Stomach (tissue), 19 donors: ENCODE measurements at places on chromosomes 16 and 17. TPM values are rescaled to one million over a fixed set of nuclear protein-coding genes. Genes with fewer than 3 reads are reported as not detected.

DNA sequence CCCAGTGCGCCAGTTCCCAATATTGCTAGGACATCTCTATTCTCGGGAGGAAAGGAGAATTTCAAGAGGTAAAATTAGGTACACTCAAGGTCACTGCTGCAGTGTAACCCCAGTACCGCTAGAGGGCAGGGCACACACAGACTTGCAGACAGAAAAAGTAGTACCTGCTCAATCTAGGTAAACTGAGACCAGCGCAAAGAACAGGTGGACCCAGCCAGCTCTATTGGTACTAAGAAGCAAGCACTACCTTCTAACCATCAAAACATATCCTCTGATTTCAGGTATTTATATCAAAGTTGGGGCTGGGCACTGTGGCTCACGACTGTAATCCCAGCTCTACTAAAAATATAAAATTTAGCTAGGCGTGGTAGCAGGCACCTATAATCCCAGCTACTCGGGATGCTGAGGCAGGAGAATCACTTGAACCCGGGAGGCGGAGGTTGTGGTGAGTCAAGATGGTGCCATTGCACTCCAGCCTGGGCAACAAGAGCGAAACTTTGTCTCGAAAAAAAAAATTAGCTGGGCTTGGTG is 3.6 kb upstream of the WDR81 start:
- H3K27me3 ChIP-seq, result no peaks in the 10 kb centered on the region
- H3K27ac ChIP-seq, result peak overlapping the region; percentile 17
- peaks cover 1% of the 10 kb centered on the region for H3K36me3 ChIP-seq
- DNase-seq, result peak; percentile 82
- peaks cover 54% of the 10 kb centered on the region for H3K4me1 ChIP-seq

DNA sequence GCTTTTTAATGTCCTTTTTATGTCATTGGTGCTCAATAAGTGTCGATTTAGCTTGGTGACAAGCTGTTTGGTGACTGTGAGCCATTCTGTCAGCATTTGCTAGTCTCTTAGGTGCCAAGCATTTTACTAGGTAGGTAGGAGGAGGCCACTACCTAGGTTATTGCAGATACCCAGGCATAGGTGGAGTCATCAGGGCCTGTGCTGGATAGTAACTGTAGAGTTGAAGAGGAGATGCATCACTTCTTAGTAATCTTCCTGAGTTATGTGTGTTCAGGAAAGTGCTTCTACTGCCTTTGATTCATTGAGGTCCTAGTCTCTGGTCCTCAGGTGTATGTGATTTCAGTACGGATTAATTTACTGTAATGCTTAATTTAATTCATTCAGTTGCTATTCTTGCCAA is 17.7 kb downstream of the USP10 start:
- no peak for DNase-seq
- no peaks in the 10 kb centered on the region for H3K27me3 ChIP-seq
- H3K36me3 ChIP-seq, result no peaks in the 10 kb centered on the region
- peaks cover 61% of the 10 kb centered on the region for H3K4me1 ChIP-seq

ADAP2 gene
- 8.8 TPM for total RNA-seq

CDH5 gene
- 25.4 TPM for total RNA-seq

- DNase-seq, result no peak
- no peaks in the 10 kb centered on the region for H3K4me1 ChIP-seq
- H3K36me3 ChIP-seq, result no peaks in the 10 kb centered on the region
- H3K27me3 ChIP-seq, result no peaks in the 10 kb centered on the region
These were observed 957.1 kb upstream of the RBFOX1 start for GRCh38 chr16:6375465-6376075.

DOC2A gene
- total RNA-seq, result 0.72 TPM

DNA sequence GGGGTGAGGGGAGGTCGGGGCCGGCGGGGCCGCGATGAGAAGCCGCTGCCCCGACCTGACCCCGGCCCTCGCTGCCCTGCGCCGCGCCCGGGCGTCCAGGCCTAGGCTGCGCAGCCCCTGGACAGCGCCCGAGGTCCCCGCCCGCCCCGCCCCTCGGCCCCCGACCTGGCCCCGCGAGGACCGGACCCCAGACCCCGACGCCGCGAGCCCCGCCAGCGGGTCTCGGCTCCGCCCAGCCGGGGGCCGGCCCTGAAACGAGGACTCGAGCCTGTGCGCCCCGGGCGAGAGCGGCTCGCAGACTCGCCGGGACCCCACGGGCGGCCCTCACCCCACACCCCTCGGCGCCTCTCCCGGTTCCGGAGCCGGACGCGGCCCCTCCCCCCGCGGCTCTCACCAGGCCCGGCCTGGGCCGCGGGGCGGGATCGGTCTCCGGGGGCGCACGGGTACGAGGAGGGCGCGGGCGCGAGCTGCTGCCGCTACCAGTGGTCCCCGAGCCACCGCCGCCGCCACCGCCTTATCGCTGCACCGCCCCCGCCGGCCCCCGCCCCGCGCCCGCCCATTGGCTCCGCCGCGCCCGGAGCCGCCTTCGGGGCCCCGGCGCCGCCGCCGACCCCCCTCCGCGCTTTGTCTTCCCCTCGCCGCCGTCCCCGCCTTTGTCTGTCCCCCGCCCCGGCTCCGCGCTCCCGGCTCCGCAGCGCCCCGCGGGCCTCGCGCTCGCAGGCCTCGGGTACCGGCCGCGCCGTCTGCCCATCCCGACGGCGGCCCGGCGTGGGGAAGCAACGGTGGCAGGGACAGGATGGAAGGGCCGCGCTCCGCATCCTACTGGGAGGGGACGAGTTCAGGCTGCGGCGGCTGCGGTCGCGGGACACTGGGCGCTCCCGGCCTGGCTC is at the start of gene LIMD2:
LIMD2 (minus strand) TSS at position 488 of the 890 bp plus-strand sequence. CDS start 827 bp downstream, outside the sequence.
- peaks cover 32% of the 10 kb centered on the region for H3K36me3 ChIP-seq
- DNase-seq, result peak; percentile 84
- peak within 1 kb of the TSS; percentile 72 for H3K27ac ChIP-seq
- H3K27me3 ChIP-seq, result no peaks in the 10 kb centered on the region

ANKFN1 gene
- not detected for total RNA-seq

DNA sequence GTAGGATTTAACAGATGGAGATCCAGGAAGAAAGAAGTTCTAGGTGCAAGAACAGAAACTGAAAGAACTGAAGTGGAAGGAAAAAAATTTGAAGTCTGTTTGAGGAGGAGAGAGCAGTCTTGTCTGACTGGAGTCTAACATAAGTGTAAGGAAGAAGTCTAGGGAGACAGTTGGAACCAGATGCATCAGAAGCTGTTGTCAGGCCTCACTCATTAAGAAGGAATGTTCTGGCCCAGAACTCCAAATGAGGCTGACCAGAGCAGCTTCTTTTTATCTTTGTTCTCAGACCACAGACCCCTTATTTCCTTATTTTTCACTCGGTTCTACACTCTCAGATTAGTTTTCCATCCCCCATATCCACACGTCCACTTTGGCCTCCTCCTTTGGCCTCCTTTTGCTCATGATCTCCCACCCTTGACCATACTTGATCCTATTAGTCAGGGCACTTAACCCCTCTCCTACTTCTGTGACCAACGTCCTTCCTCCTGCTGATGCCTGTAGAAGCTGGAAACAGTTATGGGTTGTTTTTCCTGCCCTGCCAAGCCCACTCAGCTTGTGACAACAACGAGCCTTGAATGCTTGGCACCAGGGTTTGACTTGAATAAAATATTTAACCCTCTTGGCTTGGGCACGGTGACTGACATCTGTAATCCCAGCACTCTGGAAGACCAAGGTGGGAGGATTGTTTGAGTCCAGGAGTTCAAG is 7.0 kb upstream of the MYH2 start:
- H3K27me3 ChIP-seq, result no peaks in the 10 kb centered on the region
- H3K36me3 ChIP-seq, result no peaks in the 10 kb centered on the region
- DNase-seq, result no peak
- no peak overlapping the region for H3K4me3 ChIP-seq
- no peaks in the 10 kb centered on the region for H3K4me1 ChIP-seq

DNA sequence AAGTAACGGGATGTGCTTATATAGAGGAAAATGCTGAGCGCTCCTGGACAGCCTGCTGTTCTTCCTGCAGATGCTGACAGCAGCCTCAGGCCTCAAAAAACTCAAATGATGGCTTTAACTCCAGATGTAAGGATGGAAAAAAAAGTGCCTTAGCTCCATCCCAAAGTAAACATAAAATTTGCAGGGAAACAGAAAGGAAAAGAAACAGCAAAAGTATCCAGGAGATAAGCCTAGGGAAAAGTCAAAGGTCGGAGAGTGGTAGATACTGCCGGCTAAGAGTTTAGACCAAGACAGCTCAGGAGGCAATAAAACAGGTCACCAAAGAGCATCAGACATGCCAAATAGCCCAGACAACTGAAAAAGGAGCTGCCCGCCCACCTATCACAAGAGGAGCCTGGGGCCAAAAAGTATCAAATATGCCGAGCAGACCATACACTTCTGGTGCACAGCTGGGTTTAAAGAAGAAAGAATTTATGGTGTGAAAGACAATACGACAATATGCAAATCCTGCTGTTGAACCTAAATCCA is 6.9 kb downstream of the KRT31 start:
- no peaks in the 10 kb centered on the region for H3K27me3 ChIP-seq
- no peak overlapping the region for H3K4me3 ChIP-seq
- no peaks in the 10 kb centered on the region for H3K36me3 ChIP-seq
- no peaks in the 10 kb centered on the region for H3K4me1 ChIP-seq
- no peak for DNase-seq

ZNF423 gene
- total RNA-seq, result 3.5 TPM

- peaks cover 20% of the 10 kb centered on the region for H3K4me1 ChIP-seq
- no peak overlapping the region for H3K27ac ChIP-seq
- H3K36me3 ChIP-seq, result no peaks in the 10 kb centered on the region
- no peak overlapping the region for H3K4me3 ChIP-seq
- no peaks in the 10 kb centered on the region for H3K27me3 ChIP-seq
- no peak for DNase-seq
These were observed 24.8 kb downstream of the KCNJ12 start for GRCh38 chr17:21400816-21401593.

DNA sequence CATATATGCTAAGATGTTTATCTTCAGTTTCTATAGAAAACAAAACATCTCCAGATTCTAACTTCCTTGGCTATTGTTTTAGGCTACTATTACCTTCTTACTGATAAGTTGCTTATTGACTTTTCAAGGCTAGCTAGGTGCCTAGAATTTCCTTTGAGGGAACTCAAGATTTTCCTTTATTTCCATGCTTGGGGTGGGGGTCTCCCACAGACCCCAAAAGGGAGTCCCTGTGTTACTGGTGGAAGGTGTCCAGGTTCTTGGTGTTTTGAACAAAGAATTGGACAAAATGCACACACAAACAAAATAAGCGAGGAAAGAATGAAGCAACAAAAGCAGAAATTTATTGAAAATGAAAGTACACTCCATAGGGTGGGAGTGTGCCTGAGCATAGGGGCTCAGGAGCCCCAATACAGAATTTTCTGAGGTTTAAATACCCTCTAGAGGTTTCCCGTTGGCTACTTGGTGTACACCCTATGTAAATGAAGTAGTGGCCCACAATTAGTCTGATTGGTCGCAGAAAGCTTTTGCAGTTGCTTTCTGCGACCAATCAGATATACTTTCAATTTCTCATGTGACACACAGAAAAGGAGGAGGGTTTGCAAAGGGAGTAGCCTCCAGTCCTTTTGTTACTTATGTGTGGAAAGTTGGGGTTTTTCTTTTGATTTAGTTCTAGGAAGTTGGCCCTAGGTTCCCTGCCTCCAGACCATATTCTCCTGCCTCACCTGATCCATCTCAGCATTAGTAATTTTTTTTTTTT is 67.5 kb downstream of the MARF1 start:
- peaks cover 43% of the 10 kb centered on the region for H3K4me1 ChIP-seq
- no peak overlapping the region for H3K27ac ChIP-seq
- H3K27me3 ChIP-seq, result no peaks in the 10 kb centered on the region
- no peak for DNase-seq
- no peak overlapping the region for H3K4me3 ChIP-seq

DNA sequence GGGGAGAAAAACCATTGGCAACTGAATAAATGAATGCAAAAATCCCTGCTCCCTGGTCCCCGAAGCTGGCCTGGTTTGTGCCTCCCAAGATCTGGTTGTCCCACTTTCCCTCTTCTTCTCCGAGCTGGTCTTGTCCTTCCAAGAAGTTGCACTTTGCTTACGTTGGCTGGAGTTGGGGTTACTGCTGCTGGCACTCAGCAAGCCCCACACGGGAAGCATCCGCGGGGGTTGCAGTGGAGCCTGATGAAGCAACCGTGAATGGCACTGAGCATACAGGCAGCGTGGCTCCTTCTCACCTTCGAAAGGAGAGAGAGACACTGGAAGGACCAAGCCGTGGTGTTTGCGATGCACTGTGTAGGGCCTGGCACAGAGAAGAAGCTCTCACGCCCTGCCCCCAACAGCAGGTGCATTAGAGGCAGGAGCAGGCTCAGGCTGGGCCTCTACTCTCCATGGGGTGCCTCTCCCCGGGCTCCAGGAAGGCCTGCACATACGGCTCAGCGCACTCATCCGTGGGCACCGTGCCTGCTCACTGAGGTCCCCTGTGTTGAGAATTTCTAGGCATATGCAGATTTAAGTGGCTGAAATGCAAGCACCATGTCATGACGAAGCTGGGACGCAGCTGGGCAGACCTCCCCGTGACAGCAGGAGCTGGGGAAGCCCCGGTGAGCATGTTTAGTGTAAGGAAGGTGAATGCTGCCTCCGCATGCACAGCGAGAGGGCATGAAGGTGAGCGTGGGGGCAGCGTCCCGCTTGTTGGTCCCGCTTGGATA is 12.1 kb downstream of the CA5A start:
- H3K36me3 ChIP-seq, result no peaks in the 10 kb centered on the region
- no peak overlapping the region for H3K4me3 ChIP-seq
- peak; percentile 43 for DNase-seq
- peaks cover 20% of the 10 kb centered on the region for H3K27me3 ChIP-seq
- H3K27ac ChIP-seq, result no peak overlapping the region

ATP2C2 gene
- 3.0 TPM for total RNA-seq

DNA sequence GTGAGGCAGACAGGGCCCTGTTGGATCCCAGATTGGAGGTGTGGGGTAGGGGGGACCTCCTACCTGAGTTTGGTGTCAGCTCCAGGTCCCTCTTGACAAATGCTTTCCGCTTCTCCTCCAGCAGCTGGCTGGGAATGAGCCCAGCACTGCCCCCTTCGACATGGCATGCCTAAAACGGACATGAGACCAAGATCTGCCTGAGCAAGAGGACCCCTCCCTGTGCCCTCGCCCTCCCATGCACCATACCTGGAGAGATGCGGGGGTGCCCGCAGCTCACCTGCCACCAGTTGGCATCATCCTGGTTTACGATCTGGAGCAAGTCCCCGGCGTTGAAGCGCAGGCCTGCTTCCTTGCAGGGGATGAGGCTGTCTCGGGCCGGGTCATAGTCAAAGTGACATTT is 26.2 kb downstream of the MPP2 start:
- H3K4me3 ChIP-seq, result no peak overlapping the region
- H3K27me3 ChIP-seq, result no peaks in the 10 kb centered on the region
- peaks cover 10% of the 10 kb centered on the region for H3K4me1 ChIP-seq

DNA sequence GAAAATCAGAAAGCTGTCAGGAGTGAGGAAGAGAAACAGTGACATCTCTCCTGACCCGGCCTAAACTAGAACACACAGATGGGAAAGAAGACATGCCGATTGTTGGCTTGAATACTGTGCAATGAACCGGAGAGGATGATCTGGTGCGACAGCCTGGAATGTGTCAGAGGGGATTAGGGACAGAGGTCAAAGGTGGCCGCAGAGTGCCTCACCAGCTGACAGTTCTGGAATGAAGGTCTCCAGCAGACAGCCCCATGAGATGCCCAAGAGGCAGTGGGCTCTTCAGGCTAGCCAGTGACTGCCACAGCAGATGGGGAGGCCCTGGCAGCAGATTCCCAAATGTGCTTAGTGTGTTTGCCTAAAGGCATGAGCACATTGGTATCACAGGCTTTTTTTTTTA is 623.2 kb downstream of the CDH8 start:
- no peak overlapping the region for H3K27ac ChIP-seq
- no peaks in the 10 kb centered on the region for H3K27me3 ChIP-seq
- DNase-seq, result no peak
- no peaks in the 10 kb centered on the region for H3K36me3 ChIP-seq
